ENCODE measurements at places on chromosomes 7 and 10.

- no peak for DNase-seq
Measured at GRCh38 chr7:140631021-140631420, 9.6 kb downstream of the DENND2A start.

- DNase-seq, result peak; percentile 38
Measured at GRCh38 chr10:26556748-26557640, 118.9 kb downstream of the APBB1IP start.

DNA sequence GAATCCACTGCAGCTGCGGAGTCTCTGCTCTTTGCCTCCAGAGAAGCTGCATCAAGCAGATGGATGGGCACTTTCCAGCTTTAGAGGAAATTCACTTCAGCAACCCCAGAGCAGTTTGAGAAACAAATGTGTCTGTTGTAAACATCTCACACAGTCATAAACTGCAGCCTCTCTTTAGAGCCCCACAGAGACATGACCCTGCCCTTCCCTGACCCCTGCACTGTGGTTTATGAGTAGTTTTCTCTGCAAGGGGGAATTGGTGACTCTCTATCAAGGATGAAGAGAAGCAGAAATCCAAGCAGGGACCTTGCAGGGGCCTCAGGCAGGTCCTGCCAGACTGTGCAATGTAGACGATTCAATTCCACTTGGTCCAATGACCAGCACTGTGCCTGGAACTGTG lies 160.2 kb downstream of the SH2D4B start:
- no peak for DNase-seq

GRCh38 chr7:69645683-69646082 lies 47.4 kb downstream of the AUTS2 start:
- no peak for DNase-seq

DNA sequence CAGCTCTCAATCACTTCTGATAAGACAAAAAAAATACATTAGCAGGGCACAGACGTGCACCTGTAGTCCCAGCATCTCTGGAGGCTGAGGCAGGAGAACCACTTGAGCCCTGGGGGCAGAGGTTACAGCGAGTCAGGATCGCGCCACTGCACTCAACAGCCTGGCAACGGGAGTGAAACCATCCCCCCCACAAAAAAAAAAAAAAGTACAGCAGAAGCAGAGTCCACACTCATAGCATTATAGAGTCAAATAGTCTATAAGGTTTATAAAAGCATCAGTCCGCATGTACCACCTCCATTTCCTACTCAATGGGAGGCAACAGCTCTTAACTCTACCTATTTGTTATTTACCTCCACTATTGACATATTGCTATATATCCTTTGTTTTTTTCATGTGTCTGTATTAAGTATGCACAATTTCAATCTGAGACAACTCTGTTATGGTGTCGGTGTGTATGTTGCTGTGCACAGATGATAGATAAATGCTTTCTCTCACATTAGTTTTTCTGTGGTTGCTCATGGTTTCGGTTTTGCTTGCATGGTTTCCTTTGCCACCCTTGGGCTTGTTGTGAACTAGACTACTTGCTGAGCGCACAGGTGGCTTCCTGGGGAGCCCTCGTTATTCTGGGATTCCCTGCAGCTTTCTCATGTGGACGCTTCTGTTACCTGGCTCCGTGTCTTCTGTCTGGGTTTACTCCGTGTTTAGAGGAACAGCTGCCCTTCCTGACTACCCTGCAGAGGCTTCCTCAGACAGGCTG lies 40.4 kb downstream of the PROSER2 start:
- DNase-seq, result no peak

GRCh38 chr10:65720901-65721300 lies 1204.9 kb upstream of the LRRTM3 start:
- no peak for DNase-seq

- DNase-seq, result no peak
Measured at GRCh38 chr10:124375353-124375614, 43.4 kb downstream of the OAT start.

GRCh38 chr10:102424145-102424544 lies 3.5 kb downstream of the FBXL15 start:
- no peak for DNase-seq

DNA sequence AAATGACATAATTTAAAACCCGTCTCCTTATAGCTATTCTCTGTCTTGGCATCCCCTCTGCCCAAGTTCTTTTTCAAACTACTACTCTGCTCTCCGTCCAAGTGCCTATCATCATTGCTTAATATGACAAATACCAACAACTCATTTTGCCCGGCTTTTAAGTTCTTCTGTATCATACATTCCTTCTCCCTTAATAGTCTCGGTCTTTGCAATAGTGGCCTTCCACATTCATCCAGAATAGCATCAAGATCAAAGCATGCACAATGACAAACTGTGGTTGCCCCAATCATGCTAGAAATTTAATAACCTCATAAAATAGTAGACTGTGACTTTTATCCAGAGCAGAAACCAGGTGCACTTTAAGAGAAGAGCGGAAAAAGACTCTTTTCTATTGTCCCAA lies 198.9 kb downstream of the ETV1 start:
- no peak for DNase-seq

- DNase-seq, result no peak
Measured at GRCh38 chr7:93927585-93927984, 6.0 kb downstream of the GNG11 start.

DNA sequence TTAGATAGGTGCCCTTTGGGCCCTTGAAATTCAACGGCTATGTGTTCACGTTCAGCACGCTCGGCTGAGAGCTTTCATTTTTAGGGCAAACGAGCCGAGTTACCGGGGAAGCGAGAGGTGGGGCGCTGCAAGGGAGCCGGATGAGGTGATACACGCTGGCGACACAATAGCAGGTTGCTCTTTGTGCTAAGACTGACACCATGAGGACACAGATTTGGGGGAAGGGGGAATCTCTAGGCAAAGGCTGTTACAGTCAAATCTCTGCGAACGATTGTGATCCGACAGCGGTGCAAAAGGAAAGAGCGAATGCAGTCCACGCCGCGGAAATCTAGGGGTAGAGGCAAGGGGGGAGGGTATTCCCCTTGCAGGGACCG lies 667 bp downstream of the KLLN start:
- no peak for DNase-seq

GRCh38 chr10:80284522-80284921 lies 4.9 kb downstream of the MAT1A start:
- no peak for DNase-seq

- no peak for DNase-seq
Measured at GRCh38 chr7:159212226-159212625, 67.6 kb upstream of the VIPR2 start.

- DNase-seq, result no peak
Measured at GRCh38 chr10:62238880-62239279, 29.8 kb downstream of the RTKN2 start.

- no peak for DNase-seq
Measured at GRCh38 chr7:42914009-42914408, 2.1 kb upstream of the C7orf25 start.

- DNase-seq, result no peak
Measured at GRCh38 chr7:43491984-43492383, 90.9 kb upstream of the STK17A start.

- no peak for DNase-seq
Measured at GRCh38 chr10:23095966-23096801, 805 bp downstream of the MSRB2 start.

DNA sequence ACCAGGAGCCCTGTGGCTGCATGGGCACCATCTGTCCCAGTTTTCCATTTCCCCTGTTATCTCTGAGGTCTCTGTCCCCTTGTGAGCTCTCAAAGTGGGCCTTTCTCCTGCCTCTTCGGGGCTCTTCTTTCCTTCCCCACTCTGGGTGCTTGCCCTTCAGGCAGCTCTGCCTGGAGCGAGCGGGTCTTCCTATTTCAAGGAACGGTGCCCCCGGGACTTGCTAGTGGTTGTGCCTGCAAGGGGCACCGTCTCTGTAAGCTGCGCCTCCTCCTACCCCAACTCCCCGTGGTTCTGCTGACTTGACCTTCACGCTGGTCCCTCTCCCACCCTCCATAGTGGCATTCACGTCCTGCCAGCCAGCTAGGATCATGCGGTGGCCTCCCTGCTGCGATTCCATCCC lies 110.1 kb downstream of the DOCK1 start:
- no peak for DNase-seq

GRCh38 chr10:57917019-57917418 lies 350.7 kb downstream of the IPMK start:
- DNase-seq, result no peak

DNA sequence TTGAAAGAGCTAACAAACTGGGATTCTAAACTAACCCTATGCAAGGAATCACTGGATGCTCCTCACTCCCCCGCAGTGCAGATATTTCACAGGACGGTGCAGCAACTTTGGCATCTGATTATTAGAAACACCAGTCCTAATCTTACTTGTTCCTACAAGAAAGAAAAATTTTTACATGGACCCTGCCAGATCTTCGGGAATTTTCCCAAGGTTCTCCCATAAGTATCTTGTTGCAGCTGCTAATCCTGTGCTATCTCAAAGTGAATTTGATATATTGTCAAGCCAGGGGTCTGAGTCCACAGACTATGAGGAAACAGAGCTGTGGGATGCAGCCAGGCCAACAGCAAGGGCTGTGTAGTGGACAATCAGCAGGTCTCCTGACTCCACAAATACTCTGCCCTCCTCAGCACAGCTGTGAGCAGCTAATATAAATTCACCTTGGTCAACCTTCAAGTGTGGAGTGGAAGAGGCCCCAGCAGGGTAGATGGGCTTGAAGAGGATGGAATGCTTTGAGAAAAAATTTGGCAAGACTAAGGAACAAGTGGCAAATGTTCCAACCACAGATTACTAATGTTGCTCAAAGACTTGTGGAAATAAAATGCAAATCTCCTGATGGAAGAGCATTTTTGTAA lies 25.6 kb downstream of the VSTM4 start:
- no peak for DNase-seq

DNA sequence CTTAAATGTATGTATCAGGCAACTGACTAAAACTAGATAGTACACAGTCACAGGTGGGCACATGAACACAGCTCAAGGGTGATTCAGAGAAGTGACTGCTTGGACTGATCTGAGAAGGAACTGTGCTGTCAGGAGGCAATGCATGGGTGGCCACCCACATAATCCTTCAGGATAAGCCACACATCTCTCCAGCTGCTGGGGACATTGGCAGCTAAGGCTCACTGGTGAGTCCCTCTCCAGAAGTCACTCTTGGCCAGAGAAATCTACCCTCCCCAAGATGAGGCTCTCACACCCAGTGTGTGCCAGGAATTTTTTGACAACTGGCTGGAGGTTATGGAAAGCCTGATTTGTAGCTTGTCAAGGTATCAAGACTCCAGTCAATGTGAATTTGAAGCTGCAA lies 302.4 kb upstream of the NEBL start:
- DNase-seq, result no peak

- no peak for DNase-seq
Measured at GRCh38 chr10:13661256-13661655, 74.5 kb downstream of the PRPF18 start.

- no peak for DNase-seq
Measured at GRCh38 chr7:112140600-112140999, 65.6 kb downstream of the DOCK4 start.

DNA sequence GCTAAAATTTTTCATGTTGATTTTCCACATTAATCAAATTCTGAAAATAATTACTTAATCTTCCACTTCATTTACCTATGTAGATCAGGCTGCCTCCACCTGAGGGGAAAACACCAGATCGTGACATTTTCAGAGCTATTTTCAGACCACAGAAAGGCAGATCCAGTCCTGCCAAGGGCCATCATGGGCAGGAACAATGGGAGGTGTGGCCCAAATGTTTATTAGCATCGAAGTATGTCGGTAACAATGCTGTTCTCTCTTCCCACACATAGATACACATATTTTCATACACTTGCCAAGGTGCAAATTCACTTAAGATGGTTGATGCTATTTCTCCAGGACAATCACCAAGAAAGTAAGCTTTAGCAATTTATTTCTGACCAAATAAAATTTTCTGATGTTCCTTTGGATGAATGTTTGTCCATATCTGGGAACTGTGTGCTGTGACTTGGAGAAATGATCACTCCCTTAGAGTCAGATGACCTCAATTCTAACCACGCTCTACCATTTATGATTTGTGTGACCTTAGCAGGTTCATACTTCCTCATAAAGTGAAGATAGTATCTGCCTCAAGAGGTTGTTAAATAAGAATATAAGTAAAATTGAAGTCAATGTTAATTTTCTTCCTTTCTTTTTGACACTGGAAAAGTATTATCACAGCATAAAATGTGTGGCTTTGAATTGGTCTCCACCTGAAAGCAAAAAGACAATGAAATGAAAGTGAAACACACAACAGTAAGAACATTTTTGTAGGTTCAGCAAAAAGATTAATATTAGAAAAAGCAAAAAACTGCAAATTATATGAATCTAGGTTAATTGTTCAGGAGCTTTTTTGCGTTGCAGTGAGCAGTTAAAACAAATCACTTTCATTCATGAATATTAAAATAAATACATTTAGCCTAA lies 310.4 kb upstream of the PHF14 start:
- no peak for DNase-seq
